KBM-7 (cell line): ENCODE measurements at places on chromosomes 6 and 20.
A peak's percentile ranks its signal among the peaks of the same experiment; 100 is the strongest.

DNA sequence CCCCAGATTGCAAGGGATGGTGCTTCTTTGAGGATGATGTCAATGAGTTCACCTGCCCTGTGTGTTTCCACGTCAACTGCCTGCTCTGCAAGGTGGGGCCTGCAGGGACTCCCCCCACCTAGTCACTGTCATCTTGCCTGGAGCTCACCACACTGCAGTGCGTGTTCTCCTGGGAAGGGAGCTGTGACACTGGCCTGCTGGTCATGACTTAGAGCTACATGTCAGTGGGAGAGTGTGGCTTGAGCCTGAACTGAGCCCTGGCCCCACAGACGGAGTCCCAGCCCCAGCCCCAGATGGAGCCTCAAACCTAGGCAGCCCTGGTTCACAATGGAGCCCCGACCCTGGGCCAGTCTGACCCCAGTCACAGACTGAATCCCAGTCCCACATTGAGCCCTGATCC is 19.3 kb downstream of the RBCK1 start:
- DNase-seq = no peak

DNA sequence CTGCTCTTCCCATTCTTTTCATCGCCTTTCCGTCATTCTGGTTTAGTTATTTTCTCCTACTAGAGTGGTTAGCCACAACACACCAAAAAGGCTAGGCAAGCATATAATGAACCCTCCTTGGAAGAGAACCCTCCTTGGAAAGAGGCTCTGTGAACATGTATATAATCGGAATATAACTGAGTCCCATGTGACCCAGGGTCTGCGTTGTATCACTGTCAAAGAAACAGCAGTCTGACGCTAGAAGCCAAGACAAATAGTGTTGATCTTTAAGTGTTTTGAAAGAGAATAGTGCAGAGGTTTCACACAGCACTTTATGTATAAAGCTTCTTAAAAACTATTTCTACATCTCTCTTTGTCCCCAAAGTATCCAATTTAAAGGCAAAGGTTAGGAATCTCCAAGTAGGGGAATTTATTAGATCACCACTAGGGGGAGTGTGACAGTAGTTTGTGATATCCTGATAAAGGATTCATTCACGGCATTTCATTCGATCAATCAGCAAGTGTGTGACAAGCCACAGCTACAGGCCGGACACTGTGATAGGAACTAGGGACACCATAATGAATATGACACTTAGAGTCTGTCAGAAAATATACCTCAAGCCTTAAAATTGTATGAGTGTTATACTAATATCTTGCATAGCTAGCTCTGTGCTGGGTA is 395.3 kb downstream of the CD109 start:
- peak; percentile 41 for DNase-seq

- peak; percentile 7 for DNase-seq
These were observed 153.1 kb upstream of the SIM1 start for GRCh38 chr6:100617633-100618350.

DNA sequence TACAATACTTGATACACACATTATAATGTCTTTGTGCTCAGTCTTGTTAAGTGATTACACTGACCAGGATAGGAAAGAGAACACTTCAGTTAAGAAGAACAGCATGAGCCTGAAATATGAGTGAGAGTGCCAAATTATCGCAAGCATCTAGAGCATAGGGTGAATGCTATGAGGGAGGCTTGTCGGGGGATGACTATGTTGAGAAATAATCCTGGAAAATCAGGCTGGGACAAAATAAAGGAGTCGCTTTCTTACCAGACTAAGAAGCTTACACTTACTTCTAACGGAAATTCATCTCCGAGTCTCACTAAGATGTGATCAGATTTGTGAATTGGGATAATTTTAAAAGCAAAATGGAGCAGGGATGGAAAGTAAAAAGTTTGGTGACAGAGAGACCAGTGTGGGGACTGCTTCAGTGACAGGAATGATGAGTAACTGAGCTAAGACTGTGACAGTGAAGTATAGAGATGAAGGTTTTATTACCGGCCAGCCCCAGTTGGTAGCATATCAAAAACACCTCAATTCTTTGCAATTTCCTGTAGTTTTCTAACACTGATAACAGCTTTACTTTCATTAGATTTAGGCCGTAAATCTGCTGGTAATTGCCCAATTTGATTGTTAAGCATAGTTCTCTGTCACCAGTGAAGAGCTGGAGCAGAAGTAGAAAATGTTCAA is 48.4 kb upstream of the DEFB112 start:
- no peak for DNase-seq

- DNase-seq = no peak
These were observed 39.8 kb upstream of the ISM1 start for GRCh38 chr20:13180986-13181889.

DNA sequence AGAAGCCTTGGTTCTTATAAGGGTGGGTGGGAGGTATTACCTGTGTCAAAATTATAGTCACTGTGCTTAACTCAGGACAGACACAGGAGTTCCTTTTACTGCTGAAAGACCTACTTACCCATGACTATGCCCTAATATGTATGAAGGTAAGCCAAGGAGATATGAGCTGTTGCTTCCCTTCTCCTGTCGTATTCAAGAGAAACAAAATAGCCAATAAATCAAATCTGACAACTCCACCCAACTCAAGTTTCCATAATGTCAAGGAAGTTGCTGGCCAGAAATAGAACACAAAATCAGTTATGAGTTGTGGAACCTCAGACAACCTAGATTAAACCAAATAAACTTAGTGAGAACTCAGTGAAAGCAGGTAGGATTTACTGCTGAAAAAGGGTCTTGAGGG is 25.1 kb downstream of the ZNF133 start:
- DNase-seq = no peak

DNA sequence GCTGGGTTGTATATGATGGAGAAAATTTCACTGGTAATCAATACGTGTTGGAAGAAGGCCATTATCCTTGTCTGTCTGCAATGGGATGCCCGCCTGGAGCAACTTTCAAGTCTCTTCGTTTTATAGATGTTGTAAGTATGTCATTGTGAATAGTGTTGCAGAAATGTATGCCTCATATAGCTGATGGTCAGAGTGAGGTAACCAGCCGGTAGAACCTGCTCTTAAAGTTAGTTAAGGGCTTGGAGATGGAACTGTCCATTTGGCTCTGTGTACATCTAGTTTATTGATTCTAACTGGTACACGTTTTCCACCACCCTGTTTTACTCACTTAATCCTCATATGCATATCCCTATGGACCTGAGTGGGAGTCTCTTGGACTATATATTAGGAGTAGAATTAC is 73.5 kb downstream of the RTN4IP1 start:
- DNase-seq = no peak

GRCh38 chr6:72580281-72580940 is 41.5 kb upstream of the KCNQ5 start:
- peak; percentile 77 for DNase-seq

DNA sequence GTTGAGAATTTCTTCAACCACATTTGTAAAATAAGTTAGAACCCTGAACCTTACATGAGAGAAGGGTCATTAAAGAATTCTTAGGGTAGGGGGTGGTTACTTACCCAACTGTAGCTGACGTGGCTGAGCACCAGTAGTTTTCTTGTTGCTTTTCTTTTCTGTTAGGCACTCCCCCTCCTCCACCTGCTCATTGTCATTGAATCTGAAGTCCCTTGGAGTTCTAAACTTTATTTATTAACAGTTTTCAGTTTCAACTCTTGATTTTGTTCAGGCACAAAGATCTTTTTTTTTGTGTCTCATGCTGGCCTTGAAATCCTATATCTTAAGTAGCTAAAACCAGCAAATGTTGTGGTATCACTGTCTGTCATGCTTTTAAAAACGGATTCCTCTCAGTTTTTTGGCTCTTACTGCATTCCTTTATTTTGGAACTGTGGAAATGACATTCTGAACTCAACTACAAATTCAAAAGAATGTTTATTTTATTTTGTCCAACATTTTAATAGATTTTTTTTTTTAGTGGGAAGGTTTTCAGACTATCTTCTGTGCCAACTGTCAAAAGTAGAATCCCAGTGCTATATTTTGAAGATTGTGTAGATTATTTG is 465.2 kb downstream of the PHF3 start:
- no peak for DNase-seq

GRCh38 chr6:19297880-19298279 is 539.3 kb upstream of the ID4 start:
- no peak for DNase-seq

GRCh38 chr6:110699780-110700179 is 115.5 kb downstream of the CDK19 start:
- no peak for DNase-seq

DNA sequence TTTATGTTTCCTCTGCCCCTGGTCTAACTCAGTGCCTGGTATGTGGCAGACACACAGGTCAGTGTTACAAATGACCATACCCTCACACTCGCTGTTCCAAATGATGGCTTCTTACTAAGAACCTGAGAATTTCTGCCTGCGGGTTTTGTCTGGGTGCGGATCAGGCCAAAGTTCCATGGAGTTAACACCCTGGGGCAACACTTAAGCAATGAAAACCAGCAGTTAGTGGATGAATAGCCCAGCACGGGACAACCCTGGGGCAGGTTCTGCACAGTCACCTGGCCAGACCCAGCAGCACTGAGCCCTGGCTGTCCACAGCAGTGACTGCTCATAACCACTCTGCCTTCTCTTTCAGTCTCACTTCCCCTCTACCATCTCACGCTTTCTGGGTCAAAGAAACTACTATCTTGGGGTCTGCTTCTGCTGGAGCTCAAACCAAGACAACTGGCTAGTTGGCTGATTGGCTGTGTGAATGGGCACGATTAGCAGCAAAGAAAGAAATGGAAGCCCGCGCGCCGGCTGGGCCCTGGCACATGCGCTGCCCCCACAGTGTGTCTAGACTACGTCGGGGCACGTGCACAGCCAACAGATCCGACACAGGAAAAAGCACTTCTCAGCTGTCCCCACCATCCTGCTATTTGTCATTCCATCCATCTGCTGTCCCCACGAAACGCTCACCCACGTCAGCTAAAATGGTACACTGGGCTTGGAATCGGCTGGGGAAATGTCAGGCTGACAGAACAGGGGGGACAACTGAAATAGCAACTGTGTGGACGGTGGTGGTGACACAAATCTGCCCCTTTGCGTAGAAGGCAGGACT is 36.6 kb downstream of the MGME1 start:
- no peak for DNase-seq

DNA sequence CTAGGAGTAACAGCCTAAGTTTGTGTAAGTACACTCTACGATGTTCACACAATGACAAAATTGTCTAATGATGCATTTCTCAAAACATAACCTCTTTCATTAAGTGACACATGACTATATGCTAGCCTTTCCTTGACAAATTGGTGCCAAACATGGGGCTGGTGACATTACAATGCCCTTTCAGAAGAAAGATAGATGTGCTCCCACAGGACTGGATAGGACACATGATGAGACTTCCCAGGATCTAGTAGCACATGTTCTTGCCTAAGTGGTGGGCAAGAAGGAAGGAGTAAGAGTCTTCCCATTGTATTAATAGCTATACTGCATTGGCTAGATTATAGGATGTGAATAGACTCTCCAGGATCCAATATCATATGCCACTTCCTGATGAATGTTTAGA is 21.5 kb downstream of the ZKSCAN3 start:
- DNase-seq = no peak

DNA sequence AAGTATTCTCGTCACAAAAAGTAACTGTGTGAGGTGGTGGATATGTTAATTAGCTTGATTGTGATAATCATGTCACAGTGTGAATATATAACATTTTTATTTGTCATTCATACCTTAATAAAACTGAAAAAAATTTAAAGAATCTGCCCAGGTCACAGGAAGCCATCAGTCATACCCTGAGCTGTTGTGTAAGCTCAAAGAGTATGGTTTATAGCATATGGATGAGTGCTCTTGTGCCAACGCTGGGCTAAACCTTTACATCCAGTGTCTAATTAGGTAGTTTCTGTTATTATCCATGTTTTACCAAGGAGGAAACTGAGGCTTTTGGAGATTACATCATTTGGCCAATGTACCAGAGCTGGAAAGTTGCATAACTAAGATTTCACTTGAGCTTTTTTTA is 11.4 kb downstream of the PKIG start:
- DNase-seq = no peak

DNA sequence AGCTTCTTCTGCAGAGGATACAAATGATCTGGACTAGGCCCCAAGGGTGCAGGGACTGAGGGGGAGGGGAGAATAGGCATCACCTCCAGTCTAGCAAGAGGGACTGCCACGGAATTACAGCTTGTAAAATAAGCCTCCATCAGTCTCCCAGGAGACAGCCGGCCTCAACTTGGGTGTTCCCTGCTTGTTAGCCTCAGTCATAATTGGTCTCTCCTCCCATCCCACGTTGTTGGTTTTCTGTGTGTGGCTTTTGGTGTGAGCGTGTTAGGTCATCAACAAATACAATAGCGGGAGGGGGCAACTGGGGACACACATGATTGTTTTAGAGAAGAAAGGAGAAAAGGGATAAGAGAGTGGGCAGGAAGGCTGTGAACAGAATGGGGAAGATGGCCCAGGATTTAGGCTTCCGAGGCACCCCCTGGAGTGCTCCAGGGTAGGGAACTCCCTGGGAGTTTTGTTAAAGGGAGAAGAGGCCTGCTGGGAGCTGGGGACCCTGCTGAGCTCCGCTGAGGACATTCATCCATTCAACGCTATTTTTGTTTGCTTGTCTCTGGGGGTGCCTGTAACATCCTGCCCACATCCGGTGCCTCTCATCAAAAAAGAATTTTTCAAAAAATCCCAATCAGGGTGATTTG is 9.2 kb downstream of the FOXA2 start:
- DNase-seq = no peak

DNA sequence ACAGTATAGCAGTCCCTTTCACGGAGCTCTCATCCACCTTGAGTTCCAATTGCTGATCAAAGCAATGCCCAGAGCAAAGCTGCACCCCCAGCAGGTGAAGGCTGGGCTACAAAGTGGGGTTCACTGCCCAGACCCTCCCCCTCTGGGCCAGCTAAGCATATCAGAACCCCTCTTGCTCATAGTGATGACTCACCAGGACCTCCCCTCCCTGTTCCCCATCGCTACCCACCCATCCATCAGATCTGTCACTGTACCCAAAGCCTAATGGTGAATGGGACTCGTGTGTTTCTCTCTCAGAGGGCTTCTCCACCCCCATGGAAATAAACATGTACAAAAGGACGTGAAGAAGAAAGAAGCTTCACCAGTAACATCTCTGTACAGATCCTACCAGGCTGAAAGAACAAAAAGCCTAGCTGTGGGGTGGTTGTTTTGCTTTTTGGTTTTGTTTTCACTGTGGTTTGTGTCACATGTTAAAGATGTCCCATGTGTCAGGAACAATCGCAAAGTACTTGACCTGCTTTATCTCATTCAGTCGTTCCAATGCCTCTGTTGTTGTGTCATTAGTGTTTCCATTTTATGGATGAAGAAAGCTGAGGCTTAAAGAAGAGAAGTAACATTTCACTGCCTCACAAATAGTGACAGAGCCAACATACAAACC is 518.5 kb downstream of the CD83 start:
- DNase-seq = no peak

DNA sequence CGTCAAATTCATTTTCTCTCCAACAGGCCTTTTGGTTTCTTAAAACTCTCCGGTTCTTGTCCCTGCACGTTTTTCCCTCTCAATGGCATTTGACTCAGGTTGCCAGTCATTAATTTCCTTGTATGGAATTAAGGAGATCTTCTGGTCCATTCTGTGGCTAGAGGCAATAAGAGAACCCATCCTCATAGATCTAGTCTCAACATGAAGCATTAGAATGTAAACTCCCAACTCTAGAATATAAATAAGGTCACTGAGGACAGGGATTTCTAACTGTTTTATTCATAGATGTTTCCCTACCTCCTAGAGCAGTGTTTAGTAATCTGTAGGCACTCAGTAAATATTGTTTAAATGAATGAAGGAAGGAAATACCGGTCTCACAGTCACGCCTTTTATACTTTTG is 185.2 kb upstream of the FLRT3 start:
- DNase-seq = no peak

GRCh38 chr6:105791179-105791578 is 295.0 kb upstream of the PRDM1 start:
- DNase-seq = no peak
